HT-29 (cell line): ENCODE measurements at places on chromosomes 3 and 15.

DNA sequence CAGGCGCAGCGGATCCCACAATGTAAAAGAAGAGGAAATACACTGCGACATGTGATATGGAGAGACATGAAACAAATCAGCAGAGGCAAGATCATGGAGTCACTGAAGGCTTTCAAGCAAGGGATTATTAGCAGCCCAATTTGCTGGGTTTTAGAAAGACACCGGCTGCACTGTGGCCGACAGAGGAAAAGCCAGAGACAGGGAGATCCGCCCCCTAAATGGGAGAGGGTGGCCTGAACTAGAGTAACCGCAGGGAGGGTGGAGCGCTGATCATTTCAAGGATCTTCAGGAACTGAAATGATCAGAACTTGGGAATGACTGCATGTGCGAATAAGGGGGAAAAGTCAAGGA lies 612 bp upstream of the C15orf40 start:
- DNase-seq = peak; percentile 14

- DNase-seq = no peak
Measured at GRCh38 chr15:62902821-62903220, 139.7 kb upstream of the TPM1 start.

GRCh38 chr15:99096894-99097426 lies 7.9 kb upstream of the SYNM start:
- no peak for DNase-seq

DNA sequence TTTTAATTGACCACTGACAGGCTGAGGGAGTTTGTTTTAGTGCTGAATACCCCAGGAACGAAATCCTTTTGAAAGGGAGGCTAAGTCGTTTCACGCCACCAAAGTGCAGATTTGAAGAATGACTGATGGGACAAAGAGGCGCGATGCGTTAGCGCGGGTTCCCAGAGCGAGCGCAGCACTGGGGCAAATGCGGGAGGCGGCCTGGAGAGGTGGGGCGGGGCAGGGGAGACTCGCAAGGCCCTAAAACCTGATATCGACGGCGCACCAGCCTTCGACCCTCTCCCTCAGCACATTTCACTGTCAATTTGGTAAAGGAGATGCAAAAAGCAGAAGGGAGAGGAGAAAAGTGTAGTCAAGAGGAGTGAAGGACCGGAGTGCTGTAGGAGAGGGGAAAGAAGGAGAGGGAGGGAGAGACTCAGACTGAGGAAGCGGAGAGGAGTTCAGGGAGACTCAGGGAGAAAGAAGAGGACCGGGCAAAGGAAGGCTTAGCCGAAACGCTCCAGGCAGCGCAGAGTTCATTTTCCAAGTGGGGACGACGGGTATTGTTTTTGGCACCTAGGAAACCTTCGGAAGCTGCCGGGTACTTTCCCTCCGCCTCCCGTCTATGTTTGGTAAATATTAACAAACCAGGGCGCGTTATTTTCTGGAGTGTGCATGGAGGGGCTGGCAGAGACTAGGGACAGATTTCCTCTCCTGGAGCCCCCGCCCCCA lies 3.8 kb upstream of the FOXB1 start:
- peak; percentile 31 for DNase-seq

DNA sequence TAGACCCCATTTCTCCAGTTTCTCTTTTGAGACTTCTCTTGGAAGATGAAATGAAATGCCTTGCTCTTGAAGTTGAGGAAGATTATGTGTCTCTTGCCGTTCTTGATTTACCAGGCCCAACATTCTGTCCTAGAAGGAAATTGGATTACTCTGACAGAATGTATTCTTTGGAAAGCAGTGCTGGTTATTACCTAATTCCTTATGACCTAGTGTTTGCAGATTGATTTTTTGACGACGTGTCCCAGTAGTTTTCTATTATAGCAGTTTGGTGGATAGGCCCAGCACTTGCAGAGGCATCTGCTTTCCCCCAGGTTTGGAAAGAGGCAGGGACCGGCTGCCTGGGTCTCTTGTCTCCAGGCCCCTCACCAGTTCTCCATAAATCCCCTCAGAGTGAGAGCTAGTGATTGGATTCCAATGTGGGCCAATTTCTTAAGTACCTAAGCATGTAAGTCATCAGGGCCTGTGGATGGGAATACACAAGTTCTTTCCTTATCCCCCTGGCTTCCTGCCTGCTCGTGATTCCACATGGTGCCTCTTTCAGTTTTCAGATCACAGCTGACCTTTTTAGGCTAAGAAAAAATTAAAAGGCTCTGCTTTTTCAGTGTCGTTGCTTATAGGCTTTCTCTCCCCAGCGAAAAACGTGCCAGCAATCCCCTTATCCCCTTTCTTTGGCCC lies 50.2 kb downstream of the EPHB3 start:
- DNase-seq = no peak

DNA sequence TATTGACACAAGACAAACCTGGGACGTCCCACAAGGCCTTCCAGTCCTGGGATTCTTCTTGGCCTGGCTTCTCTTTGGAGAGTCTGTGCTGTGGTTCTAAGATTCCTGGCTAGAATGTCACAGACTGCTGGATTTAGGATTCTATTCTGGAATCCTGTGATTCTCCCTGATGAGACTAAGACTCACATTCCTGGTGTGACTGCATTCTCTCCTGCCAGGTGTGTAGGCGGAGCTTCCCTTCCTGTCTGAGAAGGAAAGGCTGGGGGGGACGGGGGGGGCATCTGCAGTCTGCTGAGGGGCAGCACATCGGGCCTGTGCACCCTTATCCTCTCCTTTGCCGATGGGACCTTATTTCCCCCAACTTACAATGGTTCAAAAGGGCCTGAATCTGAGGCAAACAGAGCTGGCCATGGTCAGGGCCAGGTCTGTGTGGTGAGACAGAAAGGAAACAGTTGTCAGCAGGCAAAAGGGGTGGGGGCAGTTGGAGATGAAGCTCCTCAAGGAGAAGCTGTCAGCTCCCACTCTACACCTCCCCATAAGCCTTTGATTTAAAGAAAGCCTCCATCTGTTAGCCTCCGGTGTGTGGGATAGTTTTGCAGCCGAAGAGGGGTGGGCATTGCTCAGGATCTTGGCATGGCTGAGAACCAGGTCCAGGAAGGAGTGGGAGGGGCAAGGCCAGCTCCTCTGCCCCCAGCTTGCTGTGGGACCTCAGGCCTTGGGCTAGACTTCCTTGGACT lies 30.9 kb downstream of the VIPR1 start:
- no peak for DNase-seq

GRCh38 chr3:105093371-105094252 lies 273.1 kb upstream of the ALCAM start:
- DNase-seq = no peak

DNA sequence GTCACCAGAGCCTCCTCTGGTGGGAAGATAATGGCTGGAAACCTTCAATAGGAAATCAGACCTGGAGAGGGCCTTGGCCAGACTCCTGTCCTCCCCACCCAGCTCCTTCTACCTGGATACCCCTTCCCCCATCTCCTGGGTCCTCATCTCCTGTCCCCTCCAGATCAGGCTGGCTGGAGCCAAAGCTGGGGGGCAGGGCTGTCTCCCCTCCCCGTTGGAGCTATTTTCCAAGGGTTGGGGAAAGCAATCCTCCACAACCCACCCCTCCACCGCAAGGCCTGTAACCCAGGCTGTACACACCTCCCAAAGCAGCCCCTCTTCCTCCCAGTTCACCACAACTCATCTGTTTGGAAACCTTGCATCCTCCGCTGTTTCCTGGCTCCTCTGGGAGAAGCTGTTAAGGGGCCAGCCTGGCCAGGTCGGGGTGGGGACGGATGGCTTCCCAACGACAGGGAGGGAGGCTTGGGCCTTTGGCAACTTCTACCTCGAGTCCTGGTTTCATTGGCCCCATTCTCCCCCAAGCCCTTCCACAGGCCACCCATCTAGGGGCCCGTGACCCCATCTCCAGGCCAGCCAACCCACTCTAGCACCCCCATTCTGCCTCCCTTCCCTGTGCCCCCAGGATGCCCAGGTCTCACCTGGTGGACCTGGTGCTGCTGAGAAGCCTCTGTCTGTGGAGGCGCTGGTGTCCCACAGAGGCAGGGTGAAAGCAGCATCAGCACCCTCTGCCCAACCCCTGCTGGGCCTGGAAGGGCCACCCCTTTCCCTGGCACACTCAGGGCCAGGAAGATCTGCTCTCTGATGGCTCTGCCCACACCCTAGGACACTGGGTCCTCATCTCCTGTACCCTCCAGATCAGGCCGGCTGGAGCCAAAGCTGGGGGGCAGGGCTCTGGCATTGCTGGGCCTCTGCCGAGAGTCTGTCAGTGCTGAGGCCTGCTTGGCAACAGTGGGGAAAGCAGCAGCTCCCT lies 22.1 kb upstream of the GOLGA6C start:
- no peak for DNase-seq

DNA sequence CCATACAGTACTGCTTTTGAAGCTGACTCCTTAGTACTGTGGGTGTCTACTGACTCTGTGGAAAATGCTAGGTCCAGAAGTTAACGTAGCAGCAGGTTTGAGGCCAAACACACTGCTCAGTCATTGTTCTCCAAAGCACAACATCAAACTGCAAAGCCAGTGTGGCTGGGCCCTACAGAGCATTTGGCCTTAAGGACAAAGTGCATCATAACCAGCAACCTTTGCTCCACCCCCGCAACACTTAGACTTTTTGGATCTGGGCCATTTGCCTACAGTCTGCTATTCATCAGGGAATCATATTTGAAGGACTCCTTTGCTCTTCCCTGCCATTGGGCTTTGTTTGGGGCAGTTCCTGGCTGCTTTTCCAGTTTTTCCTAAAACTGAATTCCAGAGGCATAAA lies 43.1 kb upstream of the ARL6 start:
- no peak for DNase-seq

- peak; percentile 96 for DNase-seq
Measured at GRCh38 chr3:123755085-123755484, 129.0 kb downstream of the MYLK start.

DNA sequence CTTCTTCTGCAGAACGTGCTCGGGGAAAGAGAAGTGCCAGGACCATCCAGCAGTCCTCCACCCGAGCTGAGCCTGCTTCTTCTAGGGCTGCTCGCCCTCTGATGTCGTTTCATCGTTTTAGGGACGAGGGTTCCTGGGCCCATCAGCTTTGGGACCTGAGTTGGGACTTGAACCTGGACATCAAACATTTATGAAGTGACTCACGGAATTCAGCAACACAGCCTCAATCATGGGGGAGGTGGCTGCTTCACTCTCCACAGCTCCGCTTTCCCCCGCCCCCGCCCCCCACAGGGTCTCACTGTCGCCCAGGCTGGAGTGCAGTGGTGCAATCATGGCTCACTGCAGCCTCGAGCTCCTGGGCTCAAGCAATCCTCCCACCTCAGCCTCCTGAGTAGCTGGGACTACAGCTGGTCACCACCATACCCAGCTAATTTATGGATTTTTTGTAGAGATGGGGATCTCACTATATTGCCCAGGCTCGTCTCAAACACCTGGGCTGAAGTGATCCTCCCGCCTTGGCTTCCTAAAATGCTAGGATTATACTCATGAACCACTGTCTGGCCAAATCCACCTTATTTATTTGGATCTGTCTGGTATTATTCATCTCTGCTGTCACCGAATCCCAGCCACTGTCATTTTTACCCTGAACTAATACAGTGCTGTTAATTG lies 725 bp upstream of the SCAMP2 start:
- DNase-seq = no peak

GRCh38 chr3:181913254-181913653 lies 201.5 kb downstream of the SOX2 start:
- peak; percentile 20 for DNase-seq

DNA sequence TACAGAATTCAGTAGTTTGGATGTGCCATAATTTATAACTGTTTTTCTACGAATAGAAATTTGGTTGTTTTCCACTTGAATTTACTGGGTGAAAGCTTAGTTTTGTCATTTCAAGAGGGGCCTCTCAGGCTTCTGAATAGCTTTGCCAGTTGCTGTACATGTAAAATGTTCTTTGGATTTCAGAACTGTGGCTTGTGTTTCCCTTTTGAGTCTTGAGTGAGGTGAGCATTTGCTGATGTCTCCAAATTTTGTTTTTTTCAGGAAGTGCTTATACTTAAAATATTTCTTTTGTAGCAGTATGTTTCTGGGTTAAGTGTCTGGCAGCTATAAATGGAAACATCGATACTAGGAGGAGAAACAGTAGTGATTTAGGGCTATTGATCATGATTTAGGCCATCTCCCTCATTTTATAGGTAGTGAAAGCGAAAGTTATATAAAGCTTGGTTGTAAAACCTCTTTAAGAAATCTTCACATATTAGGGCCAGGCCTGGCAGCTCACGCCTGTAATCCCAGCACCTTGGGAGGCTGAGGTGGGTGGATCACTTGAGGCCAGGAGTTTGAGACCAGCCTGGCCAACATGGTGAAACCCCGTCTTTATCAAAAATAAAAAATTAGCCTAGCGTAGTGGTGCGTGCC lies 9.2 kb upstream of the TRAK1 start:
- no peak for DNase-seq

DNA sequence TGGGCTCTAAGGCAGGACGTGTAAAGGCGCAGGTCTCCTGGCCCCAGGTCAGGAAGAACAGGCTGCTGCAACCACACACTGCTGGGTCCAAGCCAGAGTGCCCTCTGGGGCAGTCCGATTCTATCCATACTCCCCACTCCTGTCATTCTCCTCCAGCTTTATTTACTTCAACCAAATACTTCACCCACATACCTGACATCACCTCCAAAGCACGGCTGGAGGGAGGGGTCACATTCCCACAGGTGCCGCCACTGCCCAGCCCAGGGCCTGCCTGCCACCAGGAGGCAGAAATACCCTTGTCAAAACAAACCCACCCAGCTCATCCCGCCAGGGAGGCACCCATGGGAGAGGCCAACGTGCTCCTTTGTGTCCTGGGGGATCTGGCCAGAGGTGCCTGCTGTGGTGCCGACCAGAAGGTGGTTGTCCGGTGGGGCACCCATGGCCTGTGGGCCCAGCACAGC lies 100.4 kb downstream of the DAPK2 start:
- DNase-seq = peak; percentile 33

- DNase-seq = peak; percentile 37
Measured at GRCh38 chr3:48301800-48302166, 31.7 kb downstream of the SPINK8 start.
